H54 (cell line): ENCODE measurements at places on chromosomes 2 and 18.

- DNase-seq: no peak
Observed at GRCh38 chr2:2694746-2695145, 363.7 kb upstream of the MYT1L start.

- no peak for DNase-seq
Observed at GRCh38 chr18:36368889-36369288, 71.4 kb downstream of the FHOD3 start.

- no peak for DNase-seq
Observed at GRCh38 chr2:66840321-66841002, 405.5 kb downstream of the MEIS1 start.

- no peak for DNase-seq
Observed at GRCh38 chr2:10282611-10283105, 20.0 kb upstream of the HPCAL1 start.

DNA sequence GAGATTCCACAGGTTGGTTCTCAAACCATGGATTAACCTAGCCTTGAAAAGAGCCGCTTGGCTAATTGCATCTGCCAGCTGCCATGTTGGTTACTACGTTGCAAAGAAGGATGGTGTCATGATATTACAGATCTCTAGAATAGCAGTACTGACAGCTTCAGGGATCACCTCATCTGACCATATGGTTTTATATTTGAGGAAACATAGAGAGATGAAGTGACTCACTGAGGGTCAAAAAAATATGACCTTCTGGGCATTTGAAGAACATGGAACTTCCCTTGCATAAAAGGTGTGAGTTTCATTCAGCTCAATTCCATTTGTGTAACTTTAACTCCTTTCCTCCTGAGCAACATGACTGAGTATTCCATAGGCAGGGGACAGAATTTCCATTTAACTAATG is 242.3 kb downstream of the SETBP1 start:
- no peak for DNase-seq

- no peak for DNase-seq
Observed at GRCh38 chr18:43671431-43671830, 394.1 kb upstream of the SYT4 start.

- DNase-seq: no peak
Observed at GRCh38 chr18:49135877-49136276, 185.1 kb upstream of the SMAD7 start.

GRCh38 chr2:216632952-216633615 is at the start of gene IGFBP2:
IGFBP2 (plus strand) TSS chr2:216633420; CDS start chr2:216633524, 104 bp downstream.
- DNase-seq: no peak

DNA sequence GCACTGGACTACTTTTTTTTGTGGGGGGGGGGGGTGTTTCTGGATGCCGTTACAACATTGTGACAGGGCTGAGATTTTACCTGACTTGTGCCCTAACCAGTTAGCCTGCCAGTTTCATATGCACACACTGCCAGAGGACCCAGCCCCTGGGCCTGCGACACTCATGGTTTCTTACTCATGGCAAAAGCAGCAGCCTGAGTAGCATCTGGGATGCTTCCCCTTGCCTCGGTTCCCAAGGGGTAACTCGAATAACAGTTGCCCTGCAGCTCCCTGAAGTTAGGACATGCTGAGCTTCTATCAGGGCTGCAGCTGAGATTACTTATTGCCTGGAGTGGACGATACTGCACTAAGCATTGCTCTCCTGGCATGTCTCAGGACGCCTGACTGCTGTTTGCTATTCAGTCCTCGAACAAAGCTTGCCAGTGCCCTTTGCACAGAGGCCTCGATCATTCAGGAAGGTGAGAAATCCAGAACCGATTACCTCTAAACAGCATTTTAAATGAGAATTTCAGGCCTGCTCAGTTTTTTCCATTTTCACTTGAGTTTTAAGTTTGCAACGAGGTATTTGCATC is 47.9 kb downstream of the TRPM8 start:
- DNase-seq: no peak

GRCh38 chr18:45517181-45517741 is 98.0 kb upstream of the SLC14A2 start:
- no peak for DNase-seq
